ENCODE measurements at places on chromosomes 1 and 21.

DNA sequence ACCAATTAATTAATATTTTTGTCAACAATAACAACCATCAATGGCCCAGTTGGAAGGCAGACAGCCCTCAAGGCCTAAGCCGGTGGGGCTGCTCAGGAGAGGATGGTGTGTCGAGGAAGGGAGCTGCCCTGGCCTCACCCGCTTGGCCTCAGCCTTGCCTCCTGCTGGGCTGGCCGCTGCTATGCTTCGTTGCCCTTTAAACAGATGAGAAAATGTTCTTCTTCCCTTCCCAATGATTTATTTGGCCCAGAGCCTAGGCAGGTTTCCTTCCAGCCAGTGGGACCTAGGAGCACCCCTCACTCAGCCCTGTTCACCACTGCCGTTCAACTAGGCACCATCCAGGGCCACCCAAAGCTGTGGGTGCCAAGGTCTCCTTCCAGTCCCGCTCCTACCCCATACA lies 3.1 kb upstream of the ADGRB2 start:
- DNase-seq: no peak

DNA sequence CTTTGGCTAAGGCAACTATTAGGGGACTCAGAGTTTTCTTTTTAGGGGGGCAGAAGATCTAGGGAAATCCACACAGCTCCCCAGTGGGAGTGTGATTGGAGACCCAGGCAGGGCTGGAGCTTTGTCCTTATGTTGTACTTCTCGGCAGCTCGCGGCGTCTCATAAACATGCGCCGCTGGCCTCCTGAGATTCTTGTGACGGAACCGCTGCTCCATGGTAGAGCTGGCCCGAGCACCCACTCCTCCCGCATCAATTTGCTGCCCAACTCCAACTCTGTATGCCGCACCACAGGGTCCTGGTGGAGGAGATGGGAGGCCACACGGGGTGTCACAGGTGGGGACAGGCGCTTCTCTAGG lies 143.9 kb downstream of the GALNT2 start:
- DNase-seq: no peak

DNA sequence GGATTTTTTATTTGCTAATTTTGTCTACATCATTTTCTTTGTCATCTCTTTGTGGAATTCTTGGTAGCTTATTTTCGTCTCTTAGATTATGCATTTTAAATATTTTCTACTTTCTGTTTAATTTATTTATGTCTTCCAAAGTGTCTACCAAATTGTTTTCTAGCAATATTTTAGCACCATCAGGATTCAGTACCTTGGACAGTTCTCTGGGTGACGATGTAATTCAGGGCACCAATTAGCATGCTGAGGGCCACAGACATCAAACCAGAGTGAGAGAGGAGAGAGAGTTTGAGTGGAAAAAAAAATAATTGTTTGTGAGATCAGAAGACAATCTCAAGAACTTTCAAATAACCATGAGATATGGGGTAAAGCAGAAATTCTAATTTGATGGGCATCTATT lies 169.8 kb upstream of the CXADR start:
- DNase-seq: no peak

- no peak for DNase-seq
Measured at GRCh38 chr1:225934711-225935110, 6.3 kb downstream of the LEFTY2 start.

DNA sequence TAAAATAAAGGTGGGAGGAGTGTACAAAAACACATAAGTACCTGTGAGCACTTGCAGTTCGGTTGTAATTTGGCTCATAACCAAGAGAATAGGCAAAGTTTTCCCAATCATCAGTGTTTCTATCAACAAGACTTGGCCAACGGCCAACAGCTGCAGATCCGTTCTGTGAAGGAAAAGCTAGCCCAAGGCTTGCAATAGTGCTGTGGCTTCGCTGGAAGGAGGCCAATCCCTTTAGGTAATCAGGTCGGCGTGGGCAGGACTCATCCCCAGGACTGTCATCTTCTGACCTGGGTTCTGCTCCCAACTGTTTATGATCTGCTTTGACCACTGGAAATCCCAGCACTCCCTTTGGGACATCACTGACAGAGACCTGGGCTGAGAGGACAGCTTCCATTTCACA lies 107.8 kb downstream of the LYST start:
- DNase-seq: no peak

- DNase-seq: no peak
Measured at GRCh38 chr21:26832546-26832945, 12.7 kb downstream of the ADAMTS1 start.

DNA sequence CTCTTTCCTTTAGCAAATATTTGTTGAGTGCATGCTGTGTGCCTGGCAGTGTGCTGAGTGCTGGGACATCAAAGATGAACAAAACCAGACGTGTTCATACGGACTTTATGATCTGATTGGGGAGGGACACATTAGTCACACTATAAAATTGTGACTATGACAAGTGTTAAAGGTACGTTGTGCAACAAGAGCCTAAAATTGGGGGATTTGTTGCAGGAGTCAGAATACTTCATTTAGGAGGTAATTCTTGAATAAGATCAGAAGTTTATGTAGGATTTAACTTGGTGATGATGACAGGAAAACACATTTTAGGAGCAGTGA lies 29.6 kb downstream of the B3GALT2 start:
- no peak for DNase-seq

DNA sequence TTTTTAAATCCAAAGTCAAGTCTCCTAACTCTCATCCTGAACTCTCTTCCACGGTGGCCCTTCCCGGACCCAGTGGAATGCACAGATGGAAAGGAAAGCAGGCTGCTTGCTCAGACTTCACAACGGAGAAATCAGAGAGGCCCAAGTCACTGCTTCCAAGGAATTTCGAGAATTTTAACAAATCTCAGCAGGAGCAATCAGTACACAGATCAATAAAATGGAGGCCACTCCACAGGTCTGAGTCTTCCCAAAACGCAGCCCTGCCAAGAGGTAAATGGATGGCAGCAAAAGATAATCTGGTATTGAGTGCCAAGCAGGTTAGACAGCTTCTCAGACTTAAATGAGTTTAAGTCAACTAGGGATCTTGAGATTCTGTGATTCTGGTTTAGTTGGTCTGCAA lies 81.1 kb upstream of the TIAM1 start:
- no peak for DNase-seq

DNA sequence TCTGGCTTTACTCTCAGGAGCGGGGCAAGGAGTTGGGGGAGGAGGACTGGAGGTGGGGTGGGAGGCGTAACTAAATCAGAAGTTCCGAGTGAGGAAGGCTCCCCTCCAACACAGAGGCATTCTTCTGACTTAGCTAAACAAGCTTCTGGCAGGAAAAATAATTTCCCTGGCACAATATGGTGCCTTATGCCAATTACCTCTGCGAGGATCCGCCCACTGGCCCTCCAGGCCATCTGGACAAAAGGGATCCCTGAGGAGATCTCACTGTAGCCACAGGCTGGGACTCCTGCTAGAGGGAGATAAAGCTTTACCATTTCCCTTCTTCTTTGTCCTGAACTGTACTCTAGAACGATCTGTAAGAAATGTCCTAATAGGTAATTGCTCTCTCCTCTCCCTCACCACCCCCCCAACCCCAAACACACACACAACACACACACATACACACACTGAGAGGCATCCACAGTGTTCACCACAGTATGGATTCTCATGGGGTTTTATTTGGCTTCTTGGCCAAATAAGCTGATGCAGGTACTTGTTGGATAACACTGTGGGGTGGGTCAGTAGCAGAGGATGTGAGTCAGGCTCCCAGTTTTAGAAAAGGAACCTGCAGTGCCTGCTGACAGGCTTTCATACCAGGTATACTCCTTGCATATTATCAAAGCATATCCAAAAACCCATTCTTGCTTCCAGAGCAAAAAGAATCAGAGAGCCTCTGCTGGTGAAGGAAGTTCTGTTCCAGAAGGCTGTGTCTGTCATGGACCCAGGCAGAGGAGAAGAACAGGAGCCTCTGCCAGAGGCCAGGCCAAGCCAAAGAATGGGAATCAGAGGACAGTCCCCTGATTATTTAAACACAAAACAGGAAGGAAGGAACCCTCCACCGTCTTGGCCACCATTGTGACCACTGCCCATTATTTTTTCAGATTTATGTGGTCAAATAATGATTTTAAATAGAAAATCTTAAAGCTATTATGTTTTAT lies 169.1 kb downstream of the C1orf21 start:
- DNase-seq: no peak

- DNase-seq: no peak
Measured at GRCh38 chr21:34946916-34947534, 102.1 kb downstream of the RUNX1 start.

- DNase-seq: no peak
Measured at GRCh38 chr1:114473796-114474195, 37.2 kb downstream of the TRIM33 start.

DNA sequence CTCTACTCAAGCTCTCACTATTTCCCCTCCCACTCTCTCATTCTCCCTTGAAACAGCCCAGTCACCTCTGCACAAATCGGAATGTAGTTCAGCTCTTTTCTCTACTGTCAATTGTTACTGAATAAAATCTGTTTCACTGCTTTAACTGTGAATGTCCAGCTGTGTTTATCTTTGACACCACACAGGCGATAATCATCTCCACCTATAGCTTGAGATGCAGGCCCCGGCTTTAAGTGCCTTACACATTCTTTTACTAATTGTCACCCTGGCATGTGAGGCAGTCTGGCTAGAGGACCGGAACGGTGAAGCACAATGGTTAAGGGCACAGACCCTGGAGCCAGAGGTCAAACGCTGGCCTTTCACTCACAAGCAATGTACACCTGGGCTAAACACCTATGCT lies 122.8 kb upstream of the C8B start:
- DNase-seq: no peak

DNA sequence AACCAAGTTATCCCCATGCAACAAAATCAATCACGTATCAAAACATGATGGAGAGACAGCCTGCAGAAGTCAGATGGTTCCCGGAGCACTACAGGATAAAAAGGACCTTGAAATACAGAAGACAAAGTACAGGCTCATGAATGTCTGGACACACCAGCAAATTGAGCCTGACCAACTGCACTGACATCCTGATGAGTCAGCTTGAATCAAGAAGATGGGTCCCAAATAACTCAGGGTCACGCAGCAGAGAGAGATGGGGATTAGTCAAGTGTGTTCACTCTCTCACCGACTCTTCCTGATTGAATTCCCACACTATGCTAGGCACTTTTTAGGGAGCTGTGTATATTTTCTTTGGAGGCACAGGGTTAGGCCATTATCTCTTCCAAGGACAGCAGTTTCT lies 71.1 kb upstream of the DIRAS3 start:
- no peak for DNase-seq

DNA sequence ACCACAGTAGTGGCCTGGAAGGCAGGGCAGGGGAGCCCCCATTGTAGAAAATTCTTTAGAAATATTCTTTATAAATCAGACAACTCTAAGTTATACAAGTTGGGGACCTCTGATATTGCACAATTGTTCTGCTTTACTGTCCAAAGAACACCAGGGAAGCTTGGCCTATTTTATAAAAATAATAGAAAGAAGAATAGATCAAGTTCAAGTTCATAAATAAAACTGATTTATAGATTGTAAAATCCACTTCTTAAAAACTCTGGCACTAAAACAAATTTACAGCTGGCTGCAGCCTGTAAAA lies 55.0 kb upstream of the GALNT2 start:
- no peak for DNase-seq

GRCh38 chr1:156486421-156487344 lies 13.9 kb downstream of the MEF2D start:
- DNase-seq: no peak

DNA sequence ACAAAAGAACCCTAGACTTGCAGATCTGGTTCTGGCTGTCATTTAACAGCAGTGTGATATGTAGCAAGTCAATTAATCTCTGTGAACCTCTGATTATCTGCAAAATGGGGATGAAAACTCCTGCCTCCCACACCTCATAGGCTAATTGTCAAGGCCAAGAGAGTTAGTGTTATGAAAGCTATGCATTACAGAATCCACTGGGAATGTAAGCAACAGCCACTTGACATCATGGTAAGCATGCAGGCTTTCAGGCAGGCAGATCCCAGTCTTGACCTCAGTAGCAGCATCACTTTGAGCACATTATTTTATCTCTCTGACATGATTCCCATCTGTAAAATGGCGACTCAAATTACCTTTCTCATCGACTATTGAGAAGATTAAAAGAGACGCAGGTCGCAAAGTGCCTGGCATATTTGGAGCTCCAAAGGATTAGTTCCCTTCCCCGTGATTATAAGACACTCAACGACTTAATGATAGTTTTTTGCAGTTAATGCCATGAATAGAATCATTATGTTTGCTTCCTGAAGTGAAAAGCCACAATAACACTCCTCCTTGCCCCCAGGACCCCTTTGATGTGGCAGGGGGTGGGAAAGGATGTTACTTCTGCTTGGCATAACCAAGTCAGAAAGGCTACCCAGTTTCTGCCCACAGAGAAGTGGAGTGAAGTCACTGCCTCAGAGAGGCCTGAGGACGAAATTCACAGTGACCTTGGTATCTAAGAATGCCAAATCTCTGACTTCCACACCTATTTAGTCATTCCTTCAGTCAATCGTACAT lies 273.0 kb upstream of the NFIA start:
- no peak for DNase-seq

GRCh38 chr21:35050348-35051286 lies 1.5 kb upstream of the RUNX1 start:
- no peak for DNase-seq

DNA sequence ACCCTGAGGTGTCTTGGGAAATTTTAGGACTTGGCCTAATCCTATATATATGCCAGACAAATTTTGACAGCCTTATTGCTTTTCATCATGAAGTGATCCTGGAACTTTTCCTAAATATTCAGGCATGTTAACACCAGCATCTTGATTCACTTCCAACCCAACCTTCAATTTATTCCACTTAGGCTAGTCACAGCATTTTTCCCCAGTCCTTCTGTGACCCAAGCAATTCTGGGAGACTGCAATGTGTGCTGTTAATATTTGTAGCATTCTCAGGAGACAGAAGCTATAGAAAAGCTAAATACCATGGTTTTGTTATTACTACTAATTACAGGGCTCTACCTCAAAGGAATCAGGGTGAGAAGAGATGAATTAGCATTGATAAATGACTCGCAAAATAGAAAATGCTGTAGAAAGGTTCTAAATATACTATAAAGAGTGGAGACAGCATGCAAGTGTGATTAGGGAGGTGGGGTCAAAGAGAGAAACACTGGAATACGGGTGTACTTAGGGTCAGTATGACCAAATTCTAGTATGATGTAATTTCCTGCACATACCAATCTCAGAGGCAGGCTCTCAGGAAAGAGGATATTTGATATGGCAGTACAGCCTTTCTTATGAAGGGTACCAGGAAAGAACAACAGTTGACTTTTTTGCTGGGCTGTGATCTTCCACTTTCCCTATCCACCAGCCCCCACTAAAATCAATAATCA lies 29.1 kb downstream of the PRRX1 start:
- no peak for DNase-seq

- no peak for DNase-seq
Measured at GRCh38 chr1:153790313-153790965, 15.2 kb downstream of the SLC27A3 start.

- no peak for DNase-seq
Measured at GRCh38 chr1:2574350-2574749, 12.2 kb upstream of the PRXL2B start.

DNA sequence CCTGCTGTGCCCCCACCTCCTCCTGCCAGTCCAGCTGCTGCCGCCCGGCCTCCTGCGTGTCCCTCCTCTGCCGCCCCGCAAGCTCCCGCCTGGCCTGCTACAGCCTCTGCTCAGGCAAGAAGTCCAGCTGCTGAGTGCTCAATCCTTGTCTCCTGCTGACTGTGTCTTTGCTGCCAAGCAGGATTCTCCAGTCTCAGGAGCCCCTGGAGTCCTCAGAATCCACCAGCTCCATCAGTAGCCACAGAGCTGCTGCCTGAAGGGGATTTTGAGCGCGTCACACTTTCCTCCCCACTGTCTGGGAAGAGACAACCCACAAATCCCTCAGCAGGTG lies 973 bp downstream of the KRTAP10-11 start:
- DNase-seq: no peak

- DNase-seq: no peak
Measured at GRCh38 chr1:221800831-221801230, 58.9 kb upstream of the DUSP10 start.
